ENCODE measurements at places on chromosomes 1 and 21.

DNA sequence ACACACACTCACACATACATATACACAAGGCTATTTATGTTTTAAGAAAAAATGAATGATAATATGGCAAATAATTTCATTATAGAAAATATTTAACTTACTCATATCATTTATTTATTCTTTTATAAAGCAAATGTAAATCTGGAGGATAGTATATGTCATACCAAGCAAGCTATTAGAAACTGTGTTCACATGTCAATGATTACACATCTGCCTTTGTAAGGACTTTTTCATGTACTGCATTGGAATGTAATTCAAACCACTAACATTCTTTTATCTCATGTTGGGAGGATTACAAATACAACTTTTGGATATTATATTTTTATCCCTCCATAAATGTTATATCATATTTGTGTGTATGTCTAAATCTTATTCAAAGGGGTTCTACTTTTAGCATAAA, 1887.4 kb downstream of the NCAM2 start:
- no peak for DNase-seq

GRCh38 chr1:179995576-179995975, 41.0 kb downstream of the CEP350 start:
- no peak for DNase-seq

- no peak for DNase-seq
Measured at GRCh38 chr1:77407738-77408375, 126.0 kb downstream of the AK5 start.

DNA sequence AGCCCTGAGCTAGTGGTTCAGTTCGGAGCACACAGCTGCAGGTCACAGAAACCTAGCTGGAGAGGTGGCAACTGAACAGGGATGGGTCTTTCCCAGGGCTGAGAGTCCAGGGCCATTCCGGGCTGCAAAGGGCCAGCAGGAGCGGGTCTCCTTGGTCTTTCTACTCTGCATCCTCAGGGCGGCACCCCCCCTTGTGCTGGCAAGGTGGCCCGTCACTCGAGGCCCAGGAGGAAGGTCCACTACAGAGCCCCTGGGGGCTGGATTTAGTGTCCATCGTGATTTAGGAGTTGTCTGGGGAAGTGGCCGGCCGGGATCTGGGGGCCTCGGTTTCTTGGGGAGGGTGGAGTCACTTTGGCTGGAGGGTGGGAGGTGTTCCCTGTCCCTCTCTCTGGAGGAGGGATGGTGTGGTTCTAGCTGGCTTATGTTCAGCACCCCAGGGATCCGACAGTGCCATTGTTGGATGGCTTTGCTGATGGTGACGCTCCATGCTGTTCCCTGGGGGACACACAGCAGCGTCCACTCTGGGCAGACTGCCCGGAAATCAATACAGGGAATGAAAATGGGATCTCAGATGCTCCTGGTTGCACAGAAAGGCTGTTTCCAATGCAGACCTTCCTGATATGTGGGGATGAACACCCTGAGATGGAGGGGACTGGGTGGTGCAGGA, 64.4 kb downstream of the UMODL1 start:
- DNase-seq = no peak

- DNase-seq = no peak
Measured at GRCh38 chr1:209104646-209105045, 478.9 kb upstream of the CAMK1G start.

DNA sequence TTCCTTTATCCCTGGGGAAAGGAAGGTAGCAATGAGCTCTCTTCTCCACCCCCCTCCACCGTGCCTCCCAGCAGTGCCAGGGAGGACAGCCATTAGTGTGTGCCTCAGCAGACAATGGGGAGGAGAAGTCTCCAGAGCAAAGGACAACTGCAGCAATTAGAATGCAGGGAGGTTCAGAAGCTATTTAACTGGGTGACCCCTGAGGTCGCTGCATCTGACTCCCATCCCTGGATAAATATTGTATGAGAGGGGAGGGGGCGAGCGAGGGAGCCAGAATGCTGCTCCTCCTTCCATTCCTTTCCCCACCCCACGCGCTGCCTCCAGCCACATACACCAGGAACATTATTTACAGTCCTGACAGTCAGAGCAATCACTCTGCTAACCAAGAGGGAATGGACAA, 59.0 kb downstream of the ERI3 start:
- DNase-seq = no peak

GRCh38 chr1:53562291-53562980, 103.2 kb downstream of the DMRTB1 start:
- no peak for DNase-seq

GRCh38 chr1:94306521-94306920, 69.1 kb upstream of the ARHGAP29 start:
- no peak for DNase-seq

- DNase-seq = no peak
Measured at GRCh38 chr1:36530791-36531190, 48.1 kb upstream of the CSF3R start.

DNA sequence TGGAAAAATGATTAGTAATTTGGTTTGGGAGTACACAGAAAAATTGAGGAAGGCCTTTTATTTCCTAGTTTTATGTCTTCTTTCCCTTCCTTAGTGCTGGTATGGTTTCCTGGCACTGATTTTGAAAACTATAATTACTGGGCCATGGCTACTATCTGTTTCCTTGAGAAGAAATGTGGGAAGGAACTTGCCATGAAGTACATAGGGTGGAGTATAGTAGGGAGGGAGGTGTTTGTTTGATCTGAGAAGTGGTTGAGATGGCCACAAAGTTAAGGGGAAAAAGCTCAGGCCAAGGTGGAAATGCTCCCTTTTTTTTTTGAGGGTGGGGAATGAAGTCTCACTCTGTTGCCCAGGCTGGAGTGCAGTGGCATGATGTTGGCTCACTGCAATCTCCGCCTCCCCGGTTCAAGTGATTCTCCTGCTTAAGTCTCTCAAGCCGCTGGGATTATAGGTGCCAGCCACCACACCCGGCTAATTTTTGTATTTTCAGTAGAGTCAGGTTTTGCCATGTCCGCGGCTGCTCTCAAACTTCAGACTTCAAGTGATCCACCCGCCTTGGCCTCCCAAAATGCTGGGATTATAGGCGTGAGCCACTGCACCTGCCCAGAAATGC, 11.3 kb downstream of the HJV start:
- no peak for DNase-seq

DNA sequence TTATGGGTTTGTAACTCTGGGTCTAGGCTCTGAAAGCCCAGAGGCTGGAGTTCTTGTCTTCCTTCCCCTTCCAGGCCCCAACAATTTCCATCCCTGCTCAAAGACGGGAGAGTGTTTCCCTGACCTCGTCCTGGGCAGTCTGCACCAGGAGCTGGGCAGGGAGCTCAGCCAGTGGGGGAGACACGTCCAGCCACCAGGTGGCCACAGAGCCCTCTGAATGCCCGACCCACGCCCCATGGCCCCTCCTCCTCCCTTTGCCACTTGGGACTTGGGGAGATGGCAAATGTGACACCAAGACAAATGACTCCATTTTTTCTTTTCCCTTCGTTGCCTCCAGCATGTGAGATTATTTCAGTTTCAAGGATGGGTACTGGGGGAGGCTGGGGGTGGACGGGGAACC, 159.9 kb upstream of the AJAP1 start:
- DNase-seq = no peak

- no peak for DNase-seq
Measured at GRCh38 chr1:183967914-183968313, 69.6 kb downstream of the COLGALT2 start.

DNA sequence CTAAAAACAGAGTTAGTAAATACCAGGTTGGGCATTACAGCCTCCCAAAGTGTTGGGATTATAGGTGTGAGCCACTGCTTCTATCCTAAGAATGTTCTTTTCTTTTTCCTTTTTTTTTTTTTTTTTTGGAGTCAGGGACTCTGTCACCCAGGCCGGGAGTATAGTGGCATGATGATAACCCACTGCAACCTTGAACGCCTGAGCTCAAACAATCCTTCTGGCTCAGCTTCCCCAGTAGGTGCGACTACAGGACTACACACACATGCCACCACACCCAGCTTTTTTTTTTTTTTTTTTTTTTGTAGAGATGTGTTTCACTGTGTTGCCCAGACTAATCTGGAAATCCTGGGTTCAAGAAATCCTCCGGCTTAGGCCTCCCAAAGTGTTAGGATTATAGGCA, 5.9 kb downstream of the ZBTB8OS start:
- no peak for DNase-seq

DNA sequence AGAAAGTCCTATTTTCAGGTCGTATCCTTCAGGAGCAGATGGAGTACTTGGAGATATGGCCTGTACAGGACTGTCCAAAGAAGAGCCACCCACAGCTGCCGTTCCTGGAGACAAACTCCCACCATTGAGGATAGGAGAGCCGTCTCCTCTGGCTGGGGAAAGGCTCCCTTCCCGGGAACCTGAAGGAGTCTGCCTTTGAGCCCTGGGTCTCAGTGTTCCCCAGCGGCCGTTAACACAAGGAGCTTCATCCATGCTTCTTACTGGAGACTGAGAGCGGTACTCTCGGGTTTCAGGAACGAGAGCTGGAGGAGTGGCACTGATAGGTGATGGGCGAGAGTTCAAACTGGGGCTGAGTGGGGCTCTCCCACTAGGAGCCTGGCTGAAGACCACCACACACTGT, 14.4 kb upstream of the CPLANE2 start:
- DNase-seq = no peak

GRCh38 chr1:36729289-36729688, 246.6 kb upstream of the CSF3R start:
- no peak for DNase-seq

- DNase-seq = peak; percentile 88
Measured at GRCh38 chr1:234499119-234499942, 20.4 kb upstream of the TARBP1 start.

- no peak for DNase-seq
Measured at GRCh38 chr1:158155673-158156072, 25.0 kb upstream of the CD1D start.

DNA sequence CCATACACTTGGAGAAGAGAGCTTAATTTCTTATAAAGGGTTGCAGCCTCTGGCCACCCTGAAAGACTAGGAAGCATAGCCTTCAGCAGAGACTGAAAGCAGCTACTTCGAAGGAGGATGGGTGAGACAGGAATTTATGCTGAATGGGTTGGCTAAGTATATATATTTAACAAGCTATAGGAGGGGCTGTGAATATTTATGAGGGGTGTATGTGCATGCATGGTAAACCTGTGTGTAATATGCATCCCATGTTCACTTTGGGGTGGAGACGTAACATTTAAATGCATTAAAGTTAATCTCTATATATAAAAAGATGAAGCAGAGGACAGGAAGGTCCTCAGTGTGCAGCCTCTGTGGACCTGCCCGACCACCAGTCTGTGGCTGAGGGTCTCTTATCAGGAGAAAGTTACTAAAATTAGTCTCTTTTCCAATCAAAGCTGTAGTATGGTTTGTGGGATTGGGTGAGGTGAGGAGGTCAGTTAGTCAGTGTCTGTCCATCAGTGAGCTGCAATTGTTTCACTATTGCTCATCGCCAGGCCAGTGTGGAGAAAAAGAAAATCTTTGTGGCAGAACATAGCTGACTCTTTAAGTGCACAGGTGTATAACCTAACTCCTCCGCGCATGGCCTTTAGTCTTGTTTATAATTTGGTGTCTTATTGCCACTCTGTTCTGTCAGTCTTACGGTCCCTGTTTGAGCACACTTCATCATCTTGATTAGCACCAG, 35.4 kb upstream of the DSCAM start:
- no peak for DNase-seq

- DNase-seq = peak; percentile 45
Measured at GRCh38 chr1:223887747-223888418, 42.1 kb upstream of the TP53BP2 start.

DNA sequence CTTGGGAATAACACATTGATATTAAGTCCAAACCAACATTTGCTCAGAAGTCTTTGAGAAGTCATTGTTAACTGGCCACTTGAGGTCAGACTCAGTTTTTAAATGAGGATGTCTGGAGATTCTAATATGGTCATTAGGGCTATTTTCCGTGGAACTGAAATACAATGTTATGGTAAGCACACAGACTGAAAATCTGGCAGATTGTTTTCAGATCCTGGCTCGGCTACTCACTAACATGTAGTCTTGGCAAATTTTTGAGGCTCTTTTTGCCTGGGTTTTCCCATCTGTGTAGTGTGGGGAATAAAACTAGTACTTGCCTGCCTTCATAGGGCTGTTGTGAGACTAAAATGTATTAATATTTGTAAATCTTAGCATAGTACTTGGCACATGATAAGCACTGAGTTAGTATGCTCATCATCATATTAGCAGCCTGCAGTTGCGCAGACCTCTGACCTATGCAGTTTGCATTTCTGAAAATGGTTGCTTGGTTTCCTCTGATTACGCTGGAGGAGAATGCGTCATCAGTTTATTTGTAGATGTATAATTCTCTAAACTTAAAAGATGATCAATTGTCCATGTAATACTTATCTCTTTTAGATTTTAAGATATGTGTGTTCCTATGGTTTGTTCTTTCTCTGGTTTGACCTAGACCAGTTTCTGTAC, 100.8 kb downstream of the C1orf21 start:
- no peak for DNase-seq

DNA sequence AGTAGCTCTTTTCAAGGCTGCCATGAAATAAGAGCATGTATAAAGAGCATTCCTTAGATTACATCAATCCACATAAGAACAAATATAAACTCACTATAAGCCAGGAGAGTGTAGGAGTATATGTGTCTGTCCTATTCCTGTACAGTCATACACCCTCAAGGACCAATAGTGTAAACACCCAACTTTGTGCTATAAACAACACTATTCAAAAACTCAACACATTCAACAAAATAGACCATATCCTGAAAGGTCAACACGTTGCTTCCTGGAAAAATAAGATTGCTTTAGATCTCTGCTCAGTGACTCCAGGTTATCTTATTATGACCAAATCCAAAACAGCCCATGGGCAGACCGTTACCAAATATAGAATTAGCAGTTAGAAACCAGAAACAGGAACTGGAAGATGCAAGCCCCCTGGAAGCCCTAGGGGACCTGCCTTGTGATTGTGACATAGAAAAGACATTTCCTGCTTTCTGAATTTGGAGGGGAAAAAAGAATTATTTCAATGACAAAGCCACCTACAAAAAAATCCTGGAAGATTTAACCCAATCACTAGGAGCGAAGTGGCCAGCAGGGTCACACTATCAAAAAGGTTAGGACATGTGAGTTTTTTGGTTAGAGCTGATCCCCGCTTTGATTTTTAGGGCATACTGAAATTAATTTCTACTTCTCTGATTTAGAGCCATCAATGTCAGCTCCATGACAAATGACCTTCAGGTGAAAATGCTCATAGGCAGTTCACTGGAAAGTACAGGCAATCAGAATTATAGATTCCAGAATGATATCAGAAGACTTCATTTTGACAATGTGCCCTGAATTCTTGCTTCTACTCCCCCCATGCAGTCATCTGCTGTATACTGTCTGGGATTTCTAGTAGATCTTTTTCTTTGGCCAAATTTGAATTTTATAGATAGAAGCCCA, 59.9 kb downstream of the LRRC8C start:
- no peak for DNase-seq

GRCh38 chr1:163477276-163477830, 155.6 kb downstream of the NUF2 start:
- DNase-seq = no peak

- DNase-seq = no peak
Measured at GRCh38 chr1:219537223-219537631, 75.7 kb downstream of the ZC3H11B start.

DNA sequence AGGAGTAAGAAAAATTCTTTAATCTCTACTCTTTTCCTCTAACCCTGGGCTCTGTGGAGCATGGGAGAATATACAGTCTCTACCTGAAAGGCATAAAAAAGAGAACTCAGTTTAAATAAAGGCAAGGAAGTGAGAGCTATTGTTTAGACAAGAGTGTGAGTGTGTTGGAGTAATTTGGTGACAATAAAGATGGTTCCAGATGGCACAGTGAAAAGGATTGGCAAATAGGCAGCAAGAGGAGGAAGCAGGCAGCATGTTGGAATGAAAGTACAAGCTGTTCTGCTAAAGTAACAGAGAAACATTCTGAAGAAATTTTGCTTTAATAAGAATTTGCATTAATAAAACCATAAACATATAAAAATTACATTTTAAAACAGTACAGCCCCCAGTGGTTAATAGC, 163.4 kb downstream of the DNM3 start:
- no peak for DNase-seq

All from GOT3 (cell line).